ENCODE measurements at places on chromosomes 11 and 22.
A peak's percentile ranks its signal among the peaks of the same experiment; 100 is the strongest.

DNA sequence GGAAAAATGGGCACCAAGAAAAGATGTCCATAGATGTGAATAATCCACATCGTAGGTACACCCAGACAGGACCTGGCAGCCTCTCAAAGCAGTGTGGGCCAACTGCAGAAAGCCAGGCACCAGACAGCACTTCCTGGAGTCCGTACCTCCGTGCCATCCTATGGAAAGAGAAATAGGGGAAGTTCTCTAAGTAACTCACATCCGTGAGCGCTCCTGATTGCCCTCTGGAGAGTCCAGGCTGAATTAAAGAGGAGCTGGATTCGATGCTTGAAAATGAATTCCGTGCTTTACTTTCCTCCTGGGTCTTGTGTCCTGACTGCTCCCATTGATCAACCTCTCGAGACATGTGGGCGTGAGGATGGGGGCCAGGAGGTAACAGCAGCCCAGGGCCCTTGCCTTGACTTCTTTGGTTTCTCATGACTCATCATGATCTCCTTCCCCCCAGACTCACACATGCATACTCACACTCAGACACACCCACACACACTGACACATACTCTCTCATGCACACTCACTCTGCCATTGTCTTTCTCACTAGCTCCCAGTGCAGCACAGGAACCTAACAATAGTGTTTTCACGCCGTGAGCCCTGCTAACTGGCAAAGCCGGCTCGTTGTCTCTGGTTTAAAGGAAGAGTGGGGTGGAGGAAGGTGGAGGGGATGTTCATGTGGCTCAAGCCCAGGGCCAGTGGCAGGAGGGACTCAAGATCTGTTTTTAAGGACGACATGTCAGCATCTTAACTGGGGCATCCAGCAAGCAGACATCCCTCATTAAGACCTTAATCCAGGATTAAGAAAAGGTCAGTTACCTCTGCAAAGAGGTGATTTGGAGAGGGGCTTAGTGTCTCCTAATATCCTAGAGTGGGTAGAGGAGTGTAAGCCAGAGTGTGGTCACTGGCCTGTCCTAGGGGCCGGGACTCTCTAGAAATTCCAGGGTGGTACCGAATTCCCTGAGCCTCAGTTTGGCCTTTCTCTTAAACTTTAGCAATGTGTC is 104.2 kb downstream of the SCN3B start:
- no peak for DNase-seq

GRCh38 chr11:66745356-66746235 is 16.6 kb upstream of the SPTBN2 start:
- no peak for DNase-seq

- peak; percentile 75 for DNase-seq
Measured at GRCh38 chr22:45290410-45290936, 5.7 kb downstream of the UPK3A start.

DNA sequence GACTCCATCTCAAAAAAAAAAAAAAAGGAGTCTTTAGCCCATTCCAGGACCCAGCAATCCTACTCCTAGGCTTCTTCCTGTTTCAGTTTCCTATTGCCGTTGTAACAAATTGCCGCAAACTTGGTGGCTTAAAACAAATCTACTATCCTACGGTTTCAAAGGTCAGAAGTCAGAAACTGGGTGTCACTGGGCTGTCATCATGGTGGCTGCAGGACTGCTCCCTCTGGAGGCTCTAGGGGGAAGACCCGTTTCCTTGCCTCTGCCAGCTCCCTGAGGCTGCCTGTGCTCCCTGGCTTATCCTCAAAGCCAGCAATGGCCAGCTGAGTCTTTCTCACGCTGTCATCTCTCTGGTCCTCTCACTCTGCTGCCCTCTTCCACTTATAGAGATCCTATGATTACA is 8.7 kb upstream of the DAGLA start:
- no peak for DNase-seq

DNA sequence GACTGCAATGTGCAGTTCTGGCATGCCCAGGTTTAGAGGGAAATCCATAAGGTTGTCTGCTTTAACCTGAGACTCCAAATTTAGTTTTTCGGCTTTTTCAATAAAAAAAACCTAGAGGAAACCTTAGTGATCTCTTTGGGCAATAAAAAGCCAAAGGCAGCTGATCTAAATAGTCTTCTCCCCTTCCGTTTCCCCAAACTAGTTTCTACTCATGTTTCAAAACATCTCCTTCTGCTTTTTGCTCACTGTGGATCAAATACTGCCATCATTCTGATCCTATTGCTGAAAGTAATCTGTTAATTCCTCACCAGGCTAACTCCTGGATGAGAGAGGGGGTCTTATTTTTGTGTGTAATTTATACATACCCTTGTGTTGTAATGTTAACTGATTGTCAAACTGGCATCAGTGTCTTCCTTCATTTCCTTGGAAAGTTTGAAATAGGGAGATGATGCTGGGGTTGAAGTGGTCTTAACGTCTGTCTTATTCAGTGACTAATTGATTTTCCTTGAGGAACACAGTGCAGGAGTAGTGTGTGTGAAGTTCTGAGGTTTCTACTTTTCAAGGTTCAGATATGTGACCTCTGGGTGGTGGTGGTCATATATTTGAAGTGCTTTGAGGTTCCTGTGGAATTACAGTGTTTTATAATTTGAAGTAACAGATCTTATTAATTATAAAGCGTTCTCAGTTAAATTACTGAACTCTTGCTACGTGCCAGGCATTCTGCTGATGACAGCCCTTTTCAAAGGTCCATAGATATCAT is 55.0 kb downstream of the ARHGAP42 start:
- no peak for DNase-seq

DNA sequence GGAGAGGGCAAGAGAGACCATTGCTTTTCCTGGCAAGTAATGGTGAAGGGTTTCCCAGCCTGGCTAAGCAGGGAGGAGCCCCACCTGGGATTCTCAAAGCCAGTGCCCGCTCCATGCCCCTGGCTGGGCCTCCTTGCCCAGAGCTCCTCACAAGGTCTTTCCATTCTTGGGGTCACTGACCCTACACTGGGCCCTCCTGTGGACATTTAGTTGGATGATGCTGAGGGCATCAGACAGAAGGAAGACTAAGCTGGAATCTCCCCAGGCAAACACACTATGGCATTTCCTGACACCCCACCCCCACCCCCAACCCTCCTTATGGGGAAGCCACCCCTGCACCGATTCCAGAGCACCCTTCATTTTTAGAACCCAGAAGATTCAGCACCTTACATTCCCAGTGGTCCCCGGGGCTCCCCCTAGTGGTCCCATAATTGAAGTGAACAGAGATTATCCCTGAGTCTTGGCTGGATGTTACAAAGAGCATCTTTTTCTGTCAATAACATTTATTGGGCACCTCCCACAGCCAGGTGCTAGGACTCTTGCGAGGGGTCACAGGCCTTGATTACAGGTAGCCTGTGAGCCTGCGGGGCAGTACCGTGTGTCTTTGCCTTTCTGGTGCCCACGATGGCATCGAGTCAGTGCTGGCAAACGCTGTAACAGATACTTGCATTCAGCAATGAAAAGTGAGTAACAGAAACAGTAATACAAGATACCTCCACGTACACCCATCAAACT is 548.5 kb downstream of the BUD13 start:
- peak; percentile 34 for DNase-seq

- DNase-seq: no peak
Measured at GRCh38 chr11:43689167-43689566, 8.6 kb downstream of the HSD17B12 start.

GRCh38 chr11:29676993-29677392 is 339.8 kb downstream of the KCNA4 start:
- DNase-seq: no peak

GRCh38 chr11:74463216-74463615 is 4.1 kb downstream of the KCNE3 start:
- DNase-seq: no peak

- DNase-seq: no peak
Measured at GRCh38 chr11:64176751-64177150, 9.2 kb upstream of the STIP1 start.

- peak; percentile 37 for DNase-seq
Measured at GRCh38 chr11:70568035-70568813, 169.9 kb downstream of the CTTN start.

GRCh38 chr11:43879789-43880639 is 617 bp upstream of the ALKBH3 start:
- no peak for DNase-seq

DNA sequence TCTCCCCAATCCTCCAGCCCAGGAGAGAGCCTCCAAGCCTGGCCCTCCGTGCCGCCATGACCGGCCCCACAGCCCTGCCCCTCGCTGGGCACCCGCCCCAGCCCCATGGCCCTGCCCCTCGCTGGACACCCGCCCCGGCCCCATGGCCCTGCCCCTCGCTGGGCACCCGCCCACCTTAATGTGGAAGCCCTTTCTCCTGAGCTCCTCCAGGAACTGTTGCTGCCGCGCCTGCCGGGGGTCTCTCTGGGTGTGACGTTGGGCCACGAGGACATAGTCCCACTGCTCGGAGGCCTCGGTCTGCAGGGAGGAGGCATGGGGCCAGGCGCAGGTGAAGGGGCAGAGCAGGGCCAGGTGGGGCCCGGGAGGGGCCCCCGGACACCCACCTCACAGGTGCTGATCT is 8.2 kb downstream of the ANO9 start:
- no peak for DNase-seq

DNA sequence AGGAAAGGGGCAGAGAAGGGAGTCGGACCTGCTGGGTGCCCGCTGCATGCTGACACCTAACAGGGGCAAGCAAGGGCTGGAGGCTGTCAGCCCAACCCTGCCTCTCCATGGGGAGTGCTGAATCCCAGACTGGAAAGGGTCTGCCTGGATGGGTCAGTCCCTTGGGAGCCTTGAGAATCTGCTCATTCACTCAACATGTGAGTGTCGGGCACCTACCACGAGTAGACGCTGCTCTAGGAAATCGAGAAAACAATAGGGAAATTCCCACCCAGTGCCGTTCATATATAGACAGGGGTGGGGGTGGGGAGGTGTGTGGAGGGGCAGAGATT is 4.4 kb upstream of the CTSD start:
- DNase-seq: no peak

DNA sequence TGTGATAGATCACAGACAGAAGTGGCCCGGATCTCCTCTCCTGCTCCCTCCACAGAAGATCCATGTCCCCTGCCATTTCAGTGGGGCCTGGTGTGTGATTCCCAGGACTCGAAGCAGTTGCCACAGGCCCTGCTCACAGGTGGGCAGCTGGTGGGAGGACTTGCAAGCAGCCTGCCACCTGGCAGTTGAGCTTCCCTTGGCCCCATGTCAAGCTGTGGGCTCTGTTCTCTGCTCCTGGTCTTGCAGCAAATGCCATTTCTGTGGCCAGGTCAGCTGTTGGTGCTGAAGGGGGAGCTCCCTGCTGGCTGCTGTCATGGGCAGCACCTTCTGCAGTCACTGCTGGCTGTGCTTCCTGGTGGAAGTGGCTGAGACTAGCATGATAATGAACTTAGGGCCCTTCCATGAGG is 59.1 kb upstream of the SLC22A12 start:
- DNase-seq: no peak

- DNase-seq: no peak
Measured at GRCh38 chr22:43827003-43827735, 15.1 kb upstream of the EFCAB6 start.

DNA sequence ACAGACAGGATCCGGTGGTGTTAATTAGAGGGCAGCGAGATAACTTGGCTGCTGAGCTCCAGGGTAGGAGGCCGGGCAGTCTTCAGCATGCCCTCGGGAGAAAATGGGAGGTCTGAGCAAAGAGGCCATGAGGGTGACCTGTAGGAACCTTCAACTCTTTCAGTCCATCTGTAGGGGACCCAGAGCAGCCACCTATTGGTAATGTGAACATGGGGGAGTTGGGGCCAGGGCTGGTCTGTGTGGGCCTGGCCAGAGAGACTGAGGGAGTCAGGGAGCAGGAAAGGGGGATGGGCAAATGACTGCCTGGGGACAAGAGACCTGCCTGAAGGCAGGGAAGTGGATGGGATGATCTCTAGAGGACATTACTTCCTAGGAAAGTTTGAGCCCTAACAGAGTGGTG is 101.0 kb upstream of the NNMT start:
- DNase-seq: no peak

DNA sequence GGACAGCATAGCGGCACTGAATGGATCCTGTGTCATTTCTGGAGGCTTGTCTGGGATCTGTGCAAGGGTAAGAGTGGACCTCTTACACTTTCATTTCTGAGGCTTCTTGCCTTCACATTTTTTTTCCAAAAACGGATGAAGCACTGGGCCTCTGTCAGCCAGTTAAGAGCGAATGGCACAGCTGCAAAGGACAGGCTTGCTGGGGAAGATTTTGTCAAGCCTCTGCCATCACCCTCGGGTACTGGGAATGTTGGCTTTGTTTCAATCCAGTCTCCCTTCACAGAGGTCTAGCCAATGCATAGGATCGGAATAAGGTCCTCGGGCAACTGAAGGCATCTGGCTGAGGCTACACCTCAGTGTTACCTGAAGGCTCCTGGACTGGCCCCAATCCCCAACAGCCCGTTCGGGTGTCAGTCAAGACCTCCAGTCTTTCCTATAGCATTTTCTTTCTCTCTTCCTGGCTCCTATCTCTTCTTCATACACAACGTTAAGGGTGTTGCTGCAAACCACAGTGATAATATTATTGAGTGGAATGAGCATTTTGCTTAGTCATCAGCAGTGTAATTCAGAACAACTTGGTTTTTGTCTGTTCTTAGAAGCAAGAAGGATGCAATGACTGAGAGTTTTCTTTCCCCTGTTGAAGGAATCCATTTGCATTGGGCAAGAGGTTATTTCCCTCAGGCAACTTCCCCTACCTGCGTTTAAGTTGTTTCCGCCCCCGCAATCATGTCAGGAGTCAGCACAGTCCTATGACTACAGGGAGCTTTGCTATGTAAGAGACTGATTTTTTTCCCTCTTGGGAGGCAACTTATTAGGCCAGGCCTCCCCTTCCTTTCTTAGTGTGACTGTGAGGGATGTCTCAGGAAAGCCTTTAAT is 22.8 kb downstream of the NPAT start:
- peak; percentile 39 for DNase-seq

DNA sequence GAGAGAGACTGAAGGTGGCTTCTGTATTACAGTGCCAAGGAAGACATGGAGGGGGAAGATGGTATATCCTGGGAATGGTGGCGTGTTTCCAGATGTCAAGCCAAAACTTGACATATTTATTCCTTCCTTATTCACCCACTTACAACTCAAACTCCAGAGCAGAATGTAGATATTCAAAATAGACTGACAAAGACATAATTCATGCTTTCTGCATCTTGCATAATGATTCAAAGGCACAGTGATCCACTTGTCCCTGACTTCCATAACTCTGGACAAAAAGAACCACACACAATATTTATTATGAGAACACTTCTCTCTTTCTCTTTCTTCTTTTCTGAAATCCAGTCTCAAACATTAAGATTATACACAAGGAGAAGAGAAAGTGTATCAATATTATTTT is 48.9 kb downstream of the SLC17A6 start:
- no peak for DNase-seq

- DNase-seq: no peak
Measured at GRCh38 chr11:134939031-134939430, 527.0 kb upstream of the B3GAT1 start.

GRCh38 chr11:69950120-69950519 is 128.0 kb upstream of the ANO1 start:
- no peak for DNase-seq

- no peak for DNase-seq
Measured at GRCh38 chr11:69804769-69805508, 14.3 kb downstream of the FGF3 start.

All from fibroblast of upper back skin (primary cell).